ENCODE measurements at places on chromosomes 7 and 10.

GRCh38 chr7:27860800-27861199, 120.8 kb downstream of the TAX1BP1 start:
- no peak for DNase-seq

DNA sequence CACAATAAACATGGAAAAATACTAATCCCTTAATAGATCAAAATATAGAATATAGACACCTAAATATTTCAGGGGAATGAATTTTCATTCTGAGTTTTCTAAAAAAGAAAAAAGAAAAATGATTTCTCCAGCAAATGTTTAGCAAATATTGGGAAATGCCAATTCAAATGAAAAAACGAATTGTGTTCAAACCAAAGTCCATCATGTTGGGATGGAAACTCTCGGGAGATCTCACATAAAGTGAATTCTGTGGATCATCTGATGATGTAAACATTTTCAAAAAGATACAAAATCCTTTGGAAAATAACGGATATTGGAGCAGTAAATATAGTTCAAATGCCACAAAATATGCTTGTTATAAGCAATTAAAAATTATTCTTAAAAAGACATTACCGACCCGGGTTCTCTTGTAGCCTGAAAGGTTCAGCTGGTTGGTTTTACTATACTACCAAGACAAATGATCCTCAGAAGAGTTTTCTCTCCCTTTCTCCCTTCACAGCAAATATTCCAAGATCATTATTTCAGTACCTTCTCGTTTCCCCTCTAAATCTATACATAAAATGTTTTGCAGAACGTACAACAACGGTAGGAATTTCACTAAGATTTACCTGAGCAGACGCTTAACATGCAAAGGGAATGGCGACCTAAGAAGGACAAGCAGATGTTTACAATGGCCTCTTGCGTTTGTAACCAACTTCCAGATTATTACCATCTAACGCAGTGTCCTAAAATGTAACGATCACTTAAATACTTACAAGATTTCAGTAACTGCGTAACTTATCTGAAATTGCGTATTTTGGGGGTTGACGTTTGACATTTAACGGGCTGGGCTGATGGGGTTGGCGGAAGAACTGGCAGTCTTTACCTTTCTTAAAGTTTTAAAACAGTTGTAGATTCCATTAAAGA, 2.5 kb downstream of the HOXA13 start:
- DNase-seq = no peak

DNA sequence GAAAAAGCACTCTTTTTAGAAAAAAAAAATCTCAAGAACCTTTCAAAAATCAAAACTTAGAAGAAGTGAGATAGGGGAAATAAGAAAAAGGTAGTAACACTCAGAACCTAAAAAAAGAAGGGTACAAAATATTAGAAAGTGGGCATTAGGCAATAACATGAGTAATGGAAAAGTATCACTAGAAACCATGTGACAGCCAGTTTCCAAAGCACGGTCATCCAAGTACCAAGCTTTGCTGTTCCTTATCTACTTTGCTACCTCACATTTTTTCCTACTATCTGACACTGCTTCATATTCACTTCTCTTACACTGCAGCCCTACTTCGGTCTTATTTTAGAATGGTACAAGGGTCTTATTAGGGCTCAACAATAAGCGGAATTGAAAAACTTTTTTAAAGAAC, 30.3 kb downstream of the IMMP2L start:
- DNase-seq = no peak

DNA sequence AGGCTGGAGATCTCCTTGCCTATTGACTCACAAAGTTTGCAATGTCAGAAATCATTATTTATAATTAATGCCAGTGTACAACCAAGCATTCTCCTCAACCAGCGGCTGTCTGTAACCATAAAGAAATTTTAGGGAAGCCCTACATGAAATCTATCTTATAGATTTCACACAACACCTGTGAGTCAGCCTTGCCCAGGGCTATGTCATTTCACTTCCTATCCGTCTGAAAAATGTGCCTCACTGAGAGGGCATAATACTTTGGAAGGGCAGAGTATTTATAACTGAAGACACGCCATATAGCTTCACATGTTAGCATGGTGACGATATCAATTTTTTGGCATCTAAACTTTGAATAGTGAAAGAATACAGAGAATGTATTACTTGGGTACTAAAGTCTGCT, 296.6 kb upstream of the ETV1 start:
- peak; percentile 5 for DNase-seq

GRCh38 chr7:27917774-27918314, 177.9 kb downstream of the TAX1BP1 start:
- peak; percentile 16 for DNase-seq

Data from RWPE1 (cell line).